Skin of body (tissue), 3 donors: ENCODE measurements at places on chromosomes 4 and X. TPM values are rescaled to one million over a fixed set of nuclear protein-coding genes. Genes with fewer than 3 reads are reported as not detected.

Gene SYTL4
- total RNA-seq: 3.8 TPM

Gene SMR3B
- not detected for total RNA-seq

Gene CISD2
- 24.0 TPM for total RNA-seq

Gene KIF4A
- 5.8 TPM for total RNA-seq

Gene GPRIN3
- 3.8 TPM for total RNA-seq
